A549 treated with dexamethasone at 1 μM for 4 hours (cell line): ENCODE measurements at places on chromosomes 2 and 18. TPM values are rescaled to one million over a fixed set of nuclear protein-coding genes. Genes with fewer than 3 reads are reported as not detected.

The KLHL41 gene
- 0.11 to 0.21 TPM (median 0.16 TPM) in 5 replicates for total RNA-seq

The ANTXR1 gene
- 115 to 164 TPM (median 154 TPM) in 5 replicates for total RNA-seq

The PTPRN gene
- total RNA-seq = 0.97 to 1.8 TPM (median 1.4 TPM) in 5 replicates

The FTCDNL1 gene
- 2.3 to 3.2 TPM (median 2.8 TPM) in 5 replicates for total RNA-seq

The CD226 gene
- total RNA-seq = 0.07 to 0.21 TPM (median 0.17 TPM) in 5 replicates

The AQP12B gene
- total RNA-seq = not detected in 5 replicates

The RUFY4 gene
- total RNA-seq = not detected in 5 replicates

The GALNT1 gene
- 74.9 to 101 TPM (median 90.8 TPM) in 5 replicates for total RNA-seq

The SERPINB10 gene
- not detected in 5 replicates for total RNA-seq

The STEAP3 gene
- total RNA-seq = 42.0 to 55.6 TPM (median 53.7 TPM) in 5 replicates

The CTDSP1 gene
- total RNA-seq = 54.3 to 79.0 TPM (median 77.9 TPM) in 5 replicates

The GPBAR1 gene
- 0.17 to 0.59 TPM (median 0.49 TPM) in 5 replicates for total RNA-seq

The NR4A2 gene
- 1.6 to 2.9 TPM (median 2.1 TPM) in 5 replicates for total RNA-seq

The RBM44 gene
- 0.09 to 0.24 TPM (median 0.19 TPM) in 5 replicates for total RNA-seq

The GORASP2 gene
- total RNA-seq = 102 to 113 TPM (median 104 TPM) in 5 replicates

The GREB1L gene
- 3.5 to 7.5 TPM (median 5.3 TPM) in 5 replicates for total RNA-seq

The MORN2 gene
- total RNA-seq = 33.7 to 48.2 TPM (median 36.6 TPM) in 5 replicates

The TSPYL6 gene
- 0.03 TPM in 1 of 5 replicates, not detected in the others for total RNA-seq

The DIPK1C gene
- total RNA-seq = 0.02 TPM in 1 of 5 replicates, not detected in the others

The C2orf66 gene
- 0.05 TPM in 1 of 5 replicates, not detected in the others for total RNA-seq

The ABCG5 gene
- 0.03 TPM in 1 of 5 replicates, not detected in the others for total RNA-seq

The ANKAR gene
- 1.2 to 1.8 TPM (median 1.3 TPM) in 5 replicates for total RNA-seq
